Trophoblast cell (in vitro differentiated cells and primary cell): ENCODE measurements at places on chromosomes 4 and X.

DNA sequence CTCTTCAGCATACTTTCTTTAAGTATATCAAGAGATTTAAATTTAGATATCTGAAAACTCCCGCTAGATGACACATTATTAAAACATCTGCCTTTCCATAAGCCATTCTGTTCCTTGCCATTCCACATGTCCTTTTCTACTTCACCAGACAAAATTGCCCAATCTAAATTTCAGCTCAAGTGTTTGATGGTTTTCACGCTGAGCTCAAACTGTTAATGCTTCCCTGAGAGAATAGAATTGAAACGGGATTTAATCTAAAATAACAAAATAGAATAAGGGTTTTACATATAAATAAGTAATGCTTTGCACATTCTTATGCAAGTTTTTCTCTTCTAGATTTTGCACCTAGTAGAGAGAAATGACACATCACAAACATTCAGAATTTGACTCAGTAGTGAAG is 764.5 kb upstream of the TENM3 start:
- no peak overlapping the region for H3K4me3 ChIP-seq
- H3K27me3 ChIP-seq = no peaks in the 10 kb centered on the region
- no peak for DNase-seq
- H3K36me3 ChIP-seq = no peaks in the 10 kb centered on the region
- H3K27ac ChIP-seq = no peak overlapping the region

GRCh38 chrX:118988911-118989310 is 14.5 kb downstream of the LONRF3 start:
- H3K27me3 ChIP-seq = no peaks in the 10 kb centered on the region
- H3K4me3 ChIP-seq = no peak overlapping the region
- H3K4me1 ChIP-seq = no peaks in the 10 kb centered on the region
- H3K27ac ChIP-seq = no peak overlapping the region
- DNase-seq = no peak

DNA sequence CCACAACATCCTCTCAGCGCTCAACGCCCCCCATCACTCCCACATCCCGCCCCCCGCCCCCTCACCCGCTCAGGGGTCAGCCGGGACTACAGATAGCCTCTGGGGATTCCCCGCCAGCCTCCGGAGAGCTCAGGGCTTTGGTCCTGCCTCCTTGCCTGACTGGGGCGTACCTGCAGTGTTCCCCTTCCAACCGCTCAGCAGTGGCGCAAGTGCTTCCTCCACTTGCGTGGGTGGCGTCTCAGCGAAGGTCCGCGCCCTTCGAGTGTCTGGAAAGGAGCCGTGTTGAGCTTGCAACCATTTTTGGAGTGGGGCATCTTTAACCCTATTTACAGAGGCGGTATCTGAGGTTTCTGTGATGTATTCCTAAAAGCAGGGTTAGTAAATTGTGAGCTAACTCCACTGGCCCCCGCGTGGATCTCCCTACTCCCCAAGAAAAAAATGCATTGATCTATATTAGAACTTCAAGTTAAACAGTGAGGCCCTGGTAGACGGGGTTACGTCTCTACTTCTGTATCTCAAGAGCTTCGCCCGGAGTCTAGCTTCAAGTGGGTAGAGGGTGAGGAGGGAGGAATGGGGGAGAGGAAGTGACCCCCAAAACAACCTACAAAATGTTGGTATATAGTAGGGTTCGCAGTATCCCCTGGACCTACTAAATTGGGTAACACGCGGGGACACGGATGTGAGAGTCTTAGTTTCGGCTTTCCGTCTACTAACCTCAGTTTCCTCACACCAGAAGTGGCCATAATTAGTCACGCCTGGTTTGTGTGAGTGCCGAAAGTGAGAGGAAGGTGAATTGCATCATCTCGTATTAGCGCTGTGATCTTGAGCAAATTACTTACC is 16.1 kb downstream of the NKX3-2 start:
- no peaks in the 10 kb centered on the region for H3K4me1 ChIP-seq
- no peak overlapping the region for H3K27ac ChIP-seq
- no peak for DNase-seq
- peaks cover 3% of the 10 kb centered on the region for H3K36me3 ChIP-seq
- H3K4me3 ChIP-seq = no peak overlapping the region

DNA sequence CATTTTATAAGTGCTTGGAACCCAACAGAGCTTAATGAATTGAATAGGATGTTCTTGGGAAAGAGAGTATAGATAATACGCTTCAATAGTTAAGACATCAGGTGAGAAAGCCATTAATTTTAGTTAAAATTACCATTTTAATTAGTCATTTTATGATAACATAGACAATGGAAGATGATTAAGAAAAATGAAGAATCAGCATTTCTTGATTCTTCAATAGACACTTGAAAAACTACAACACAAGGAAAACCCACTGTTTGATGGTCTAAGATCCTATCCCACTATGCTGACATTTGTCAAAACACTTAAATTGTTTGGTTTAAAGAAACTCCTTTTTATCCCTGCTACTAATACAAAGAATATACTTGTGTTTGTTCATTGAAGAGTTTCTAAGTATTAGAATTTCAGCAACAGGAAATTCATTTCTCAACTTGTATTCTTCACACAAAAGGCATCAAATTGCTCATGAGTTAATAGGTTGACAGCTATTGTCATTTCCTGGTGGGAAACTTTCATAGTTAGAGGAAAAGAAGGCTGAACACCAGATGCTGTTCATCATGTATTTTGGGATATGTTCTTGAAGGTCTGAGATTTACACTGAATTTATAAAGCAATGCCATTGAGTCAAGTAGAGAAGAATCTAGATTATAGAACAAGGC is 9.6 kb upstream of the CXCL2 start:
- peak overlapping the region; percentile 82 for H3K27ac ChIP-seq
- H3K36me3 ChIP-seq = no peaks in the 10 kb centered on the region
- H3K4me3 ChIP-seq = no peak overlapping the region
- DNase-seq = no peak
- peaks cover 12% of the 10 kb centered on the region for H3K4me1 ChIP-seq

DNA sequence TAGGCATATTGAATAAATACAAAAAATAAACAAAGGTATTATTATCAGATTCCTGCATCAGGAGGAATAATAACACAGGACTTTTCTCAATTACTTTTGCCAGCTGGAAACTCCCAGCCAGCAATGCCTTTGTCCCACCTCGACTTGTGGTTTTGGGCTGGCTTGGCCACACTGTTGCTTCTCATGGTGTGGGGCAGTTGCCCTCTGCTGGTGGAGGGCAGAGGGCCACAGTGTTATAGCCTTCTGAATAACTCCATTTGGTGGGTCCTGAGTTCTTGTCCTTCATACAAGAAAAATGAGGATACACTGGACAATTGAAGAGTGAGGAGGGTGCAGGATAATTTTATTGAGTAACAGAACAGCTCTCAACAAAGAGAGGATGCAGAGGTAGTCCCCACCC is 1206.0 kb upstream of the ADGRL3 start:
- H3K27me3 ChIP-seq = no peaks in the 10 kb centered on the region
- no peak overlapping the region for H3K27ac ChIP-seq
- DNase-seq = no peak
- no peak overlapping the region for H3K4me3 ChIP-seq
- H3K36me3 ChIP-seq = no peaks in the 10 kb centered on the region

DNA sequence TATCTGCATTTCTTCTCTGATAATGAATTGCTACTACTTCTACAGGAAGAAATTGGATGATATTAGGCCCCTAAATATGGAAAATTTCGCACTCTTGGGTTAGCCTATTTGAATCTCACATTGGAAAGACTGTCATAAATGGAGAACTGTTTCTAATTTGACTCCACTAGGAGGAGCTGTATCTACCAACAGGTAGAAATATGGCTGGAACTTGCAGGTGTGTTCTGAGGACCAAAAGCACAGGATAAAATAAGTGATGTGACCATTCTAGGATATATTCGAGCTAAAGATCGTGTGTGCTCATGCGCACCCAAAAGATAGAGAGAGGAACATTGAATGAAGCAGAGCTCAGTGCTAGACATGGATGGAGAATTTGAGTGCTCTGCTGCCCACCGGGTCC is 4.8 kb upstream of the NKAP start:
- H3K36me3 ChIP-seq = no peaks in the 10 kb centered on the region
- peak; percentile 20 for DNase-seq
- H3K4me1 ChIP-seq = no peaks in the 10 kb centered on the region

DNA sequence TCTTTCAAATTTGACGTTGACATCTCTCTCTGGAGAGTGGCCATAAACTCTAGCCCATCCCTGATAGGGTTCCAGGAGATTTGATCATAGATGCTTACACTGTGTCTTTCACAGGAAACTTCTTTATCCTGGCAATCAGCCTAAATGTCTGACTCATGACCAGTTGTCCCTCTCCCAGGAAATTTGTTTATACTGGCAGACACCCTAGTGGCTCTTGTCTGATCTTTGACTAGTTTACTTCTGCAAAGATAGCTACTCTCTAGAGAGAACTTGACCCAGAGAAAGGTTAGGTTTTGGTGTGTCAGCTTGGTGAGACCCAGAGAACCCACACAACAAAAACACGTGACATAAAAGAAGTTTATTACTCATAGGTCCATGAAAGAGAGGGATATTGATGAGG is 509.8 kb downstream of the CENPC start:
- H3K27me3 ChIP-seq = no peaks in the 10 kb centered on the region
- no peaks in the 10 kb centered on the region for H3K36me3 ChIP-seq
- no peak overlapping the region for H3K4me3 ChIP-seq
- no peak for DNase-seq
- H3K27ac ChIP-seq = no peak overlapping the region

DNA sequence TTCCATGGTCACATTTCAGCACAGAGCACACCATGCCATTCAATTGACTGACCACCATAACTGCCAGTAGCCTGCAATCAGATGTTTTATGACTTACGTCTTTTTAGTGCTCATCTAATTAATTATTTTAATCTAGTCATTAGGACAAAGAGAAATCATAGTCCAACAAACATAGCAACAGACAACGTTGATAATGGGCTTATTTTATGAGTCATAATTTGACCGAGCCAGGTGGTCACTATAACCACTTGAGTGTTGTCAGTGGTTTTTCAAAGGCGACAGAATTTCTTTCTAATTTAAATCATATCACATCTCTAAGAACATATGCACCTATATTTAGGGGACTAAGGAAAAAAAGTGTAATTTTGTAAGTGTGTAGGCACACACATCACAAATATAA is 1.9 kb downstream of the SEC24D start:
- peaks cover 24% of the 10 kb centered on the region for H3K36me3 ChIP-seq
- no peak overlapping the region for H3K27ac ChIP-seq
- peak; percentile 31 for DNase-seq
- no peaks in the 10 kb centered on the region for H3K27me3 ChIP-seq
- H3K4me1 ChIP-seq = no peaks in the 10 kb centered on the region

DNA sequence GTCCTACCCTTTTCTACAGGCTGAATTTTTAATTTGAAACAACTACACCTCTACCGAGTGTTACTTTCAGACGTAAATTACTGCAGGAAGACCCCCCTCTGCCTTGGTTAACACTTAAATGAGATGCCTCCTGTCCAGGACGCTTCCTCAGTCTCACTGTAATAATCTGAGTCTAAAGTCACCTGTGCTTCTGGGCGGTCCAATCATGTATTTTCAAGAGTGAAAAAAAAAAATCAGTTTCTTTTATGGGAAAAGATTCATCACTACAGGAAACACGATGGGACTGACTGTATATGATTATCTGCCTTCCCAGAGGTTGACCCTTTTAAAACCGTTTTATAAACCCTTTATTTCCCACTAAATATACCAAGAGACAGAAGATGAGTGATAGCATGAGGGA is 776 bp downstream of the RBM47 start:
- peak overlapping the region; percentile 98 for H3K27ac ChIP-seq
- DNase-seq = peak; percentile 21
- no peaks in the 10 kb centered on the region for H3K36me3 ChIP-seq
- H3K4me1 ChIP-seq = peaks cover 5% of the 10 kb centered on the region
- H3K27me3 ChIP-seq = no peaks in the 10 kb centered on the region
- no peak overlapping the region for H3K4me3 ChIP-seq

DNA sequence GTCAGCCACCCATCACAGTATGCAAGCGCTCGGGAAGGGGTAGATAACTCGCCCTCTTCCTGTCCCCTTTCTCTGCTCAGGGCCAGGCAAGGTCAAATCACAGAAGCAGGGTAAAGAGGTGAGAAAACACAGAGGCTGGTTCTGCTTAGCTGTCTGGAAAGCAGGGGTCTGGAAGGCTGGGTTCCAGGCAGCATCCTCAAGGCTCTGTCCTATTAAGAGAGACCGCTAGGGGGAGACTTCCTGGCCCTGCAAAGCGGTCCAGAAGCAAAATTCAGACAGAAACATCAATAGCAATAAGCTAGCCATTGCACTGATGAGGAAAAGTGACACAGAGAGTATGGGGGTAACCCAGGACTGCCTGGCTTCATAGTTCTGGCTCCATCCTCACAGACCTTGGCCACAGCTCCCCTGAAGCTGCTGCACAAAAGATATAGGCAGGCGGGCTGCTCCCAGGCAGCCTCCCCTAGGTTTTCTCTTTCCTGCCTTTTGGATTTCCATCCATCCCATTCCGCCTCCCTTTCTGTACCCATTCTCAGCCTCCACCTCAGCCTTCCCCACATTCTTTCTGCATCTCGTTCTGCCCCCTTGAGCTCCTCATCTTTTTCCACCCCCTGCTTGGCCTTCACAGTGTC is 308.5 kb downstream of the EVC2 start:
- H3K27me3 ChIP-seq = no peaks in the 10 kb centered on the region
- no peak overlapping the region for H3K4me3 ChIP-seq
- no peaks in the 10 kb centered on the region for H3K4me1 ChIP-seq

DNA sequence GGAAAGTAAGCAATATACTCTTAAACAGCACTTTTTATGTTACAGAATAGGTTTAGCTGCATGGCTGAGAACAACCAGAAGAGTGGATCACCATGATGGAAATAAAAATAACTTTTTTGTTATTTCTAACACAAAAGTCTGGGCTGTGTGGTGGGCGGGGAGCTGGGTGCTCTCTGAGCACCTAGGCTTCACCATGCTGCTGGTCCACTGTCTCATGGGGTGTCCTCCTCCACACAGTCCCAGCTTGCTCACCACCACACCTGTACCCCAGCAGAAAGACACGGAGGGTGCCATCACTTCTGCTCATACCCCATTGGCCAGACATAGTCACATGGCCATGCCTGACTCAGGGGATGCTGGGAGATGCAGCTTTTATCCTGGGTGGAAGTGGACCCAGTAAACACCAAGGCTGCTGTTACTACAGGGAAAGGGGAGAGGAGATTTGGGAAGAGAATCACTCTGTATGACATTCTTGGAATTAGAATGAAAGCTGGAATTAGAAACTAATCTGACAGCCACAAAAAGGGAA is 45.0 kb downstream of the CPZ start:
- no peak overlapping the region for H3K4me3 ChIP-seq
- no peak for DNase-seq
- H3K4me1 ChIP-seq = no peaks in the 10 kb centered on the region
- no peaks in the 10 kb centered on the region for H3K27me3 ChIP-seq
- H3K36me3 ChIP-seq = no peaks in the 10 kb centered on the region
- no peak overlapping the region for H3K27ac ChIP-seq

- no peak overlapping the region for H3K4me3 ChIP-seq
- H3K27me3 ChIP-seq = no peaks in the 10 kb centered on the region
- H3K36me3 ChIP-seq = no peaks in the 10 kb centered on the region
- H3K4me1 ChIP-seq = no peaks in the 10 kb centered on the region
- no peak for DNase-seq
Observed at GRCh38 chr4:16864199-16864598, 34.2 kb downstream of the LDB2 start.
